NT2/D1 (cell line): ENCODE measurements at places on chromosomes 3 and 15.
A peak's percentile ranks its signal among the peaks of the same experiment; 100 is the strongest.

GRCh38 chr3:196186651-196187573 lies 24.3 kb downstream of the ZDHHC19 start:
- DNase-seq, result peak; percentile 85

DNA sequence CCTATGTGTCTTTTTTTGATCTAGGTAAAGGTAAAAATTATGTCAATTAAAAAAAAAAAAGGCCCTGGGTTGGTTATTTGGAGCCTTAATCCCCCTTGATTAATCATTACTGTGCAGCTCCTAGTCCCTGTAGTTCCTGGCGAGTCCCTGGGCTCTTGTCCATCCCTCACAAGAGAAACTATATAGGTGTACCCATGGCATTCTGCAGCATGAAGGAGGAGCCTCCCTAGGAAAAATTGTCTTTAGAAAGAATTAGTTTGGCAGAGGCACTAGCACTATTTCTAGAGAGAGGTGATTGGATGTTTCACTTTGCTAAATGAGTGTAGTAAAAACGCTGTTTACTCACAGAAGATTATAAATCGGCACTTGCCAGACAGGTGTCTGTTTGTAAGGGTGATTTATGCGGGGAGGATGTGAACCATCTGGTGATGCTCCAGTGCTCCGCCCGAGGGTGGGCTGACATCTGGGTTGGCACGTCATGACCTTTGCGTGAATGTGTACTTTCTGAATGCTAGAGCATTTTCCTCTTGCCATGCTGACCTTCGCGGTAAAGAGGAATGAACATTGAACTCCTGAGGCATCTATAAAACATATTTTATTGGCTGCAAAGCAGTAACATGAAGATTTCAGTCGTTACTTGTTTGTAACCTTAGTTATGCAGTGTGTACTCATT lies 12.6 kb downstream of the PLCL2 start:
- DNase-seq, result no peak

DNA sequence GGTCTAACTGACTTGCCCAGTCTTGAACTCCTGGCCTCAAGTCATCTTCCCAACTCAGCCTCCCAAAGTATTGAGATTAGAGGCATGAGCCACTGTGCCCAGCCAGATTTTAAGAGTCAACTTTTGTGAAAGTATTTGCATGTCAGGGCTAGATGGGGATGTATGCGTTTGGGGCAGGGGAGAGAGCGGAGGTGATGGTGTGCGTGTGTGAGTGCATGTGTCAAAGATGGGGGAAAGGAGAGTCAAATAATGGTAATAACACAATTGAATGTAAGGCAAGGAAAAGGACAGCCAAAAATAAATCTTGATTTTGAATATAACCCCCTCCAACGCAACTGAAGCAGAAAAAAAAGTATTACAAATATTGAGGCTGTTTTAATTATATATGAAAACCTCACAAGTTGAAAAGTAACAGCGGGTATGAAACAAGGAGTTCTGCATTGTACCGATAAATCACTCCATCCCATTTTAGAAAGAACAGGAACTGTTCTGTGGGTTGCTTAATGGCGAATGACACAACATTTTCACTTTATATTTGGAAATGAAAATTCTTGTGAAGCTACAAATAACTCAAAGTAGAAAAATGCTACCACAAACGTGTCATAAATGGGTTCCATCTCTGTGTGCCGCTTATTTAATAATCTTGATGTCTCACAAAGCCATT lies 29.9 kb upstream of the LDHAL6B start:
- no peak for DNase-seq

DNA sequence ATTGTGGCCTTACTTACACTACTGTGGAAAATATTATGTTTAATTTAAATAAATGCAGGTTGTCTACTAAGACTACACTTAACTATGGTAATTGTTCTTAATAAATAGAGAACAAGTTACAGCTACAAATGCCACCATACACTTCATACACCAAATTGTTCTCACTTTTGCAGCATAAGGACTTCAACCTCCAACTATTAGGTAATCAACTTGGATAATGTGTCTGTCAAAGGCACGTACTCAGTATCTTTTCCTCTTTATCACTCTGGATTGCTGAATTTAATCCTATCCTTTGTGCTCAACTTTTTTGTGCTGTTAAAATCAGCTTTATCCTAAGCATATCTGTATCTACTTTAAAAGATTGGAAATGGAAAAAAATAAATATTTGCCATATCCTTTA lies 41.6 kb upstream of the TMEM87A start:
- no peak for DNase-seq

DNA sequence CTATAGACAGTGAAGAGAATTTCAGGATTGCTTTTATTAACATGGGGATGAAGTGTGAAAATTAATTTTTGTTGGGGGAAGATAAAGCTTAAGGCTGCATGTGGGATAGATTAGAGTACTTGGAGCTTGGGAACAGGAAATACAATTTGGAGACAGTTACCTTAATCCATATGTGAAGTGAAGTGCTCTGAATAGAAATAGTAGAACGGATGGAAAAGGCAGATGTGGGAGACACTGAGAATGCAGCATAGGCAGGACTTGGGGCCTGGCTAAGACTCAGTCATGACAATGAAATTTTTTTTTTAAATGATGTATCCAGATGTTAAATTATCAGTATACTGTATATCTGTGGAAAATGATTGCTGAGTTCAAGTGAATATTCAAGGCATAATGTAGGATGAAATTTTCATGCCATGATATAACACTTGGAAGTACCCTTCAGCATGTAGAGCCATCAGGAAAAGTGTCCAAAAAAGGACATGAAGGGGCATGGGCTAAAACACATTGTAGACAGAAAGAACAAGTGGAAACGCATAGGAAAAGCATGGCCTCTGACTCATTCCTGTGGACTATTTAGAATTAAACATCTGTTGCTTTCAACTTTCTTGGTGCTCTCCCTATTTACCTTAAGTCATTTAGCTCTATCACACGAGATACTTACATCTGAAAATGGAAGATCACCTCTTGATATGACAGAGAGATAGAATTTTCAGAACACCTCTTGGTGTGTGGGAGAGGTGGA lies 134.8 kb downstream of the RBMS3 start:
- DNase-seq, result no peak

GRCh38 chr3:13242364-13242737 lies 169.1 kb upstream of the IQSEC1 start:
- no peak for DNase-seq

GRCh38 chr15:61205346-61205921 lies 23.7 kb downstream of the RORA start:
- no peak for DNase-seq

DNA sequence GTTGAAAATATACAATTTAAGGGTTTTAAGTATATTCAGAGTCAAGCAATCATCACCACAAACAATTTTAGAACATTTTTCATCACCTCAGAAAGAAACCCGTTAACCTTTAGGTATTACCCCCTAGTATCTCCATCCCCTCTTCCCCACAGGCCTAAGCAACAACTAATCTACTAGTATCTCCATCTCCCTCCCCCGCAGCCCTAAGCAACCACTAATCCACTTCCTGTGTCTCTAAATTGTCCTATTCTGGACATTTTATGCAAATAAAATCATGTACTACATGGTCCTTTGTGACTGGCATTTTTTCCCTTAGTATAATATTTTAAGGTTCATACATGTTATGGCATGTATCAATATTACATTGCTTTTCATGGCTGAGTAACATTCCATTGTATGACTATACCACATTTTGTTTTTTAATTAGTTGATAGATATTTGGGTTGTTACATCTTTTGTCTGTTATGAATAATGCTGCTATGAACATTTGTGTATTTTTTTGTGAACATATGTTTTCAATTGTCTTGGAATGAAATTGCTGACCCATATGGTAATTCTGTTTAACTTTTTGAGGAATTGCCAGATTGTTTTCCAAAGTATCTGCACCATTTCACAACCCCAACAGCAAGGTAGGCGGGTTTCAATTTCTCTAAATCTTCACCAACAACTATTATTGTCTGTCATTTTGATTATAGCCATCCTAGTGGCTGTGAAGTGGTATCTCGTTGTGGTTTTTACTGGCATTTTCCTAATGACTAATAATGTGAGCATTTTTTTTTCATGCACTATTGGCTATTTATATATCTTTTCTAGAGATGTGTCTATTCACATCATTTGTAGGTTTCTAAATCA lies 215.6 kb upstream of the CD96 start:
- no peak for DNase-seq

DNA sequence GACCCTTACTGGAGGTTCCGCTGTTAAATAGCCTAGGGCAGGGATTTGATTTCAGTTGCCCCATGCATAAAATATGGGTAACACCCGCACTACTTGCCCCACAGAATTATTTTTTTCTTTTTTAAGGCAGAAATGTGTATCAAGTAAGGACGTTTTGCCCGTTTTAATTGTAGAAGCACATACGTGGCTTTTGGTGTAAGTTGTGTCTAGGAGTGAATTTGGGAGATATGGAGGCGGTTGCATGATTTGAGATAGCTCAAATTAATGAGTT lies 636 bp upstream of the LRRC58 start:
- no peak for DNase-seq

GRCh38 chr3:114496874-114497273 lies 203.0 kb downstream of the TIGIT start:
- no peak for DNase-seq

DNA sequence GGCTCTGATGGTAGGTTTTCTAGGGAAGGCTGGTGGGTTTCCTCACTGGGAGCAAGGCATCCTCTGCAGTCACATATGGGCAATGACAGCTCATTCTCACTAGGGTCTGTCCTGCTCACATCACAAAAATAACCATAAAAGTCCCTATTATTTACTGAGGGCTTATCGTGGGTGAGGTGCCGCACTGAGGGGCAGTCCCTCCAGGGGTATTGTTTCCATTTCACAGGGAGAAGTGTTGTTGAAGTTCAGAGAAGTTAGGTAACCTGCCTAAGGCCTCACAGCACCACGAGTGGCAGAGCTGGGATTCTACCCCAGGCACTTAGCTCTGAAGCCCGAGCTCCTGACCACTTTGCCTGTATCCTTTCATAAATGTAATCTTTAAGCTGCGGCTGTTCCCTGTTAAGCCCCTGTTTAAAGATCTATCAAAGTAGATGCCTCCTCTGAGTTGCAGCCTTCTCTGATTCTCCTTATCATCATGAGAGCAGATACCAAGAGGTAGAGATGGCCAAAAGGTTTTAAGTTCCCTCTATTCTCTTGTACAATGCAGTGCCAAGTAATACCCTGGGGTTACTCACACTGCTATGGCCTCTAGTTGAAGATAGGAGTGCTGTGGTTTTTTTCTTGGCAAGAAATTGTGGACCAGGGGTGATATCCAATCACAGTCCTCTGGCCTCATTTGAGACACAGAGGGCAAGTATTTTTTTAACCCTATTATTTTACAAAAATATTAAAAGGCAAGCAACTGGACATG lies 107.0 kb downstream of the RPLP1 start:
- no peak for DNase-seq

GRCh38 chr3:48039487-48040190 lies 23.4 kb upstream of the MAP4 start:
- peak; percentile 59 for DNase-seq

GRCh38 chr15:90931575-90931827 lies 848 bp downstream of the HDDC3 start:
- DNase-seq, result no peak

GRCh38 chr15:91099995-91100813 lies at the start of gene SV2B:
TSS of gene SV2B (plus strand) at chr15:91100257. CDS start at chr15:91226264, 126,007 bp downstream.
- DNase-seq, result no peak

DNA sequence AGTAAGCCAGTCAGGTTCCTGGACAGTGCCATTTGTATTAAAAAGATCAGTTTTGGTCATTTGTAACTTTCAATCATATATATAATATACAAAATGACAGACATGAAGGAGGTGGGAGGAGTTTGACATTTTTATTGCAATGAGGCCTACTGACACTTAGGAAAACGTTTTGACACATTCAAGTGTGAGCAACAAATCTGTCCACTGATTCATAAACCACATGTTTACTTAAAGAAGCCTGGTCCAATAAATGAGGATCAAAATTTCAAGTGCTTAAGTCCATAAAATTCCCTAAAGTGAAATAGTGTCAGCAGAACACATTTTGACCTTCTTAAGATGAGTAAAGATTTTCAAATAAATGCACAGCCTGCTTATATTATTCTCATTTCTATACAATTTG lies 137.3 kb downstream of the MECOM start:
- no peak for DNase-seq

DNA sequence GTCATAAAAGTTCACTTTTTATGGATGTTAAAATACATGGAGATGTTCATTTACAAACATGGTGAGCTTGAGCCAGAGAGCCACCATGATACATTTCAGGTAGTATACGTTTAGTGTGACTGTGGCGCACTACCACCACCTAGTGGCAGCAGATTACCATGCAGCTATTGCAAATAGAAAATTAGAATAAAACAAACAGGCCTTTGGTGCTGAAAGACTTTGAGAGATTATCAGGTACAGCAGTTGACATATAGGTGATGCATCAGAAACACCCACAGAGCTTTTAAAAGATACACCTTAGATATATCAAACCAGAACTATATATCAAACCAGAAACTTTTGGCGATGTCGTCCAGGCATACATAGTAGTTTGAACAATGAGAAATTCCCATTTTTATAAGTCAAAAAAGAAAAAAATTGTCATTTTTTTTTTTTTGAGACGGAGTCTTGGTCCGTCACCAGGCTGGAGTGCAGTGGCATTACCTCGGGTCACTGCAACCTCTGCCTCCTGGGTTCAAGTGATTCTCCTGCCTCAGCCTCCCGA lies 42.0 kb upstream of the ICE2 start:
- DNase-seq, result peak; percentile 70
